ENCODE measurements at places on chromosomes 12 and 14.

DNA sequence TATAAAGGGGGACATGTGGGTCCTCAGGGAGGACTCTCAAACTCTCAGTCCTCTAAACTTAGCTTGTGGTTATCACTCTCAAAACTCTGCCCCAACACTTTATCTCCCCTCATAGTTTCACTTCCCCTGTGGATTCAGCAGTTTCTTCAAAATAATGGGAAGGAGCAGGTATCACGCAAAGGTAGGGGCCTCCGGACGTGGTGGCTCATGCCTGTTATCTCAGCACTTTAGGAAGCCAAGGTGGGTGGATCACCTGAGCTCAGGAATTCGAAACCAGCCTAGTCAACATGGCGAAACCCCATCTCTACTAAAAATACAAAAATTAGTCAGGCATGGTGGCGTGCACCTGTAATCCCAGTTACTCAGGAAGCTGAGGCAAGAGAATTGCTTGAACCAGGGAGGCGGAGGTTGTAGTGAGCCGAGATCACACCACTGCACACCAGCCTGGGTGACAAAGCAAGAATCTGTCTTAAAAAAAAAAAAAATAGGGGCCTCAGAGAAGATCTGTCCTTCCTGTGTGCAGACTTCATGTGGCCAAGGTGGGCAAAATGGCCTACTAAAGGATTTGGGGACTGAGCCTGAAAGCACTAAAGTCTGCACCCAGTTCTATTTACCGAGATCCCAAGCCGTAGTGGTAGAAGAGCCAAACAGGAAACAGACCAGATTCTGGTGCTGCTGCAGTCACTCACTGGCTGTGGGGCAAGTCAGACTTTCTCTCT is 6.4 kb downstream of the ITGB7 start:
- DNase-seq = no peak

GRCh38 chr12:111457071-111457470 is 51.3 kb downstream of the SH2B3 start:
- no peak for DNase-seq

- DNase-seq = peak; percentile 94
Observed at GRCh38 chr14:24032727-24033418, 18.9 kb upstream of the CARMIL3 start.

GRCh38 chr14:105890474-105891220 is 364.3 kb downstream of the TMEM121 start:
- DNase-seq = no peak

GRCh38 chr14:104799244-104800014 is 1.5 kb upstream of the ZBTB42 start:
- no peak for DNase-seq
